ENCODE measurements at places on chromosomes 6 and 20.
A peak's percentile ranks its signal among the peaks of the same experiment; 100 is the strongest.

- H3K36me3 ChIP-seq: no peaks in the 10 kb centered on the region
- DNase-seq: no peak
- H3K27me3 ChIP-seq: no peaks in the 10 kb centered on the region
- H3K4me3 ChIP-seq: no peak overlapping the region
- no peaks in the 10 kb centered on the region for H3K4me1 ChIP-seq
- no peak overlapping the region for H3K27ac ChIP-seq
These were observed 84.9 kb upstream of the LRFN2 start for GRCh38 chr6:40672087-40672486.

DNA sequence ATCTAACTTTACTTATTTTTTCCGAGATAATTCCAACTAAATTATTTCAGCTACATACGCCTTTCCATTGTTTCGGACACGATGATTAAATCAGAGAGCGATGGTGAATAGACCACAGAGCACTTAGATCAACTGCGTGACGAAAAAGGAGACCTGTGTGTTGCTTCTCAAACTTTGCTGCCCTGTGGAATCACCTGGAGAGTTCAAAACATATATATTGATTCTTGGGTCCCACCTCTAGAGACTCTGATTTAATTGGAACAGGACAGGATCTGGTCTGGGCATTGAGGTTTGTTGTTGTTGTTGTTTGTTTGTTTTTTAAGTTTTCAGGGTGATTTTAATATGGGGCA lies 401 bp upstream of the TNFRSF21 start:
- H3K27ac ChIP-seq: peak overlapping the region; percentile 41
- DNase-seq: no peak
- peaks cover 21% of the 10 kb centered on the region for H3K4me1 ChIP-seq
- H3K27me3 ChIP-seq: no peaks in the 10 kb centered on the region
- peak overlapping the region; percentile 67 for H3K4me3 ChIP-seq

DNA sequence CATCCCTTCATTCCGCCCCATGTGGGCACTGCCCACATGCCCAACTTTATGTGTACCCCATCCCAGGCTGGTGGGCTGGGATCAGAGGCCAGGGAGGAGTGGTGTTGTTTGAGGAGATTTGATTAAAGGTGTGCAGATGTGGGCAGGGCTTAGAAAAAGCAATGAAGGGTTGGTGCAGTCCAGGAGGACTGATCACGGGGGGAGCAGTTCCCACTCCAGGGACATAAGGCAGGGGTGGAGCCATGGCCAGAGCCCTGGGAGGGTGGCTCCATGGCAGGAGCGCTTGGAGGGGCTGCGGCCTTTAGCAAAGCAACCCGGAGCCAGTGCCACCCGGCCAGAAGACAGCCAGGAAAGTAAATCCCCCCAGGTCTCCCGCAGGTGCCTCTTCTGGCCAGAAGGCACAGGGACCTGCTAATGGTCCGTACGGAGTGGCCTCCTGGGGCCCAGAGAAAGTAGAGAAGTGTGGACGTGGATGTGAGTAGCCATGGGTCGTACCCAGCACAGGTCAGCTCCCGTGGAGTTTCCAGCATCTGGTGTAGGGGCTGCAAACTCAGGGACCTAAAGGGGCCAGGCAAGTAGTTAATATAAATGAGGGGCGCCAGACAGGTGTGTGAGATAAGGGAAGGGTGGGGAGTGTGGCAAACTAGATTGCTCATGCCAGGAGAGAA lies 62.1 kb upstream of the APCDD1L start:
- H3K27me3 ChIP-seq: no peaks in the 10 kb centered on the region
- H3K4me3 ChIP-seq: no peak overlapping the region
- no peak overlapping the region for H3K27ac ChIP-seq

- no peaks in the 10 kb centered on the region for H3K4me1 ChIP-seq
- H3K4me3 ChIP-seq: no peak overlapping the region
- peak; percentile 24 for DNase-seq
These were observed 86.3 kb upstream of the PROKR2 start for GRCh38 chr20:5402903-5403531.

GRCh38 chr6:146106532-146106931 lies 77.7 kb downstream of the GRM1 start:
- H3K27me3 ChIP-seq: no peaks in the 10 kb centered on the region
- no peaks in the 10 kb centered on the region for H3K4me1 ChIP-seq
- no peaks in the 10 kb centered on the region for H3K36me3 ChIP-seq
- no peak for DNase-seq
- H3K27ac ChIP-seq: no peak overlapping the region

- H3K4me3 ChIP-seq: no peak overlapping the region
- no peaks in the 10 kb centered on the region for H3K27me3 ChIP-seq
- no peaks in the 10 kb centered on the region for H3K36me3 ChIP-seq
These were observed 87.0 kb upstream of the LRFN2 start for GRCh38 chr6:40674170-40674569.

GRCh38 chr6:54059683-54060082 lies 51.6 kb upstream of the MLIP start:
- H3K4me1 ChIP-seq: no peaks in the 10 kb centered on the region
- no peak for DNase-seq
- no peaks in the 10 kb centered on the region for H3K27me3 ChIP-seq
- no peak overlapping the region for H3K4me3 ChIP-seq
- H3K27ac ChIP-seq: no peak overlapping the region
- no peaks in the 10 kb centered on the region for H3K36me3 ChIP-seq

- H3K36me3 ChIP-seq: no peaks in the 10 kb centered on the region
- H3K27me3 ChIP-seq: no peaks in the 10 kb centered on the region
- H3K27ac ChIP-seq: no peak overlapping the region
- H3K4me3 ChIP-seq: no peak overlapping the region
- H3K4me1 ChIP-seq: no peaks in the 10 kb centered on the region
These were observed 39.6 kb upstream of the PDE7B start for GRCh38 chr6:135811644-135812526.

DNA sequence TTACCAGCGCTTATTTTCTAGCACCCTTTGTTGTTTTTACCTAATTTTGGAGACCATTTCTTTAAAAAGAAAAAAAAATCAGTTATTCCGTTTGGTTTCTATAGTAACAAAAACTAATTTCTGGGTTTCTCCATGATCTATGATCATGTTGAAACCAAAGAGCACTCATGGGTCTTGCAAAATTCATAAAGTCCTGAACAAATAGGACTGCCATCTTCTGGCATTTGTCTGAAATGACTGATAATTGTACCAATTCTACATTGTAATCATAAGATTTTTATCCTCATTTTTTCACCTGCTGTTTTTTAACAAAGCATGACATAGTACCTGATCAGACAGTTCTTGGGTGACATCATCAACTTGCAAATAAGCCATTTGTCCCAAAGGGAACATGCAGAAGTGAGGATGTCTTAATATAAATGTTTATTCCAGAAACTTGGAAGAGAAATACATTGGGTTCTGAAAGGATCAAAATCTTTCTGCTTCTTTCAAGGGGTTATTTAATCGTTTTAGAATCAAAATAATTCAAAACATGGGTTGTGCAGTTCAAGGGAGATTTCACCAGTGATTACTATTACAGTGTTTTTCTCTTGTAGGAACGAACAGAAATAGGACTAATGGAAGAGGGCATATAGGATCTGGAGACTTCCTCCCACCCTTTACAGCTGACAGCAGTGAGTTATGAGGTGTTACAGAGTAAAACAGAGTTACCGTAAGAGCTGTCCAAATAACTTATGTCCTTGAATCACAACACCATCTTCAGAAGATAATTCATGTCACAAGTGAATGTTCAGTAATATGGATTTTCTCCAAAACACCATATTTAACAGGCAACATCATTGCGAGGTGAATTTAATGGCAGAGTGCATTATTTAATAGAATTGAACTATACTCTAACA lies 87.1 kb upstream of the GJE1 start:
- H3K4me1 ChIP-seq: no peaks in the 10 kb centered on the region
- H3K4me3 ChIP-seq: no peak overlapping the region
- DNase-seq: no peak

DNA sequence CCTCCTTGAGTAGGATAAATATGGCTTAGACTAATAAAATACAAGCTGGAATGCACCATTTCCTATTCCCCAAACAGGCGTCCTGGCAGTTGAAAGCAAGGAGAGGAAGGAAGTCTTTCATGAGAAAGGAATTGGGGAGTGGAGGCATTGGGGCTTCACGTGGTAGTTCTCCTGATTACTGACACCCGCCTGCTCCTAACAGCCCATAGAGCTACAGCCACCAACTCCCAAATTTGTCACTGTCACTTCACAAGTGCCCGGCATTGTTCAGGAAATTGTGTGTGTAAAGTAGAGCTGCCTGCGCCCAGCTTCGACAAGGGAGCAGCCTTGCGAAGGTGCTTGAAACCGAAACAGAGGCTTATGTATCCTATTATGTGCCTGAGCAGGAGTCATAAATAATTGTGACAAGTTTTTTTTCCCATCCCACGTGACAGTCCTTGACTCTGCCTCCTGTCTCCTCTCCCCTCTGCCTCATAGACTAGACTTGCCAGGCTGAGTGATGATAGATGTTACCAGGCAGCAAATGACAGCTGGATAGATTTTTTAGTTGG lies 301.7 kb upstream of the ZFP64 start:
- no peak for DNase-seq
- no peaks in the 10 kb centered on the region for H3K4me1 ChIP-seq
- no peak overlapping the region for H3K27ac ChIP-seq
- no peaks in the 10 kb centered on the region for H3K36me3 ChIP-seq
- H3K4me3 ChIP-seq: no peak overlapping the region

DNA sequence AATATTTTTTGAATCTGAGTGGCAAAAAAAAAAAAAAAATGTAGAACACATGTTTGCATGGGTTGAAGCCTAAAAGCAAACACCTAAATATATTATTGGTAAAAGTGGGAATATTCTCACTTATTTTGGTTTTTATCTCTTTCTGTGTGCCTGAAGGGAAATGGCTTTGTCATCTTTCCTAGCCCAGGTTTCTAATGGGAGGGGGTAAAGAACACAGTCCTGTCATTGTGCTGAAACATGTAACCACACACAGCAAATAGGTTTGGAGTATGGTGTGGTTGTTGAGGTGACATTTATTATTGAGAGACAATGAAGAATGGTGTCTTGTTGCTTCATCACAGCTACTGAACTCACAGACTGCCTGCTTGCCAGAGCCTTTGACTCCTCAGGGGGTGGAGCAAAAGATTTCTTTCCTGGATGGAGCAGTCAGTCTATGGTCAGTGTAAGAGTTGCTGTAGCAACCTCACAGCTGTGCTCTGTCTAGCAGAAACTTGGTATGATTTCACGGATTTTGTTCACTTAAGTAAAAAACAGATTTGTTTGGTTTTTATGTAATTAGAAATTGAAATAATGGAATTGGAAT lies 70.2 kb downstream of the CEP57L1 start:
- H3K4me1 ChIP-seq: no peaks in the 10 kb centered on the region
- H3K27me3 ChIP-seq: no peaks in the 10 kb centered on the region
- DNase-seq: no peak
- H3K27ac ChIP-seq: no peak overlapping the region
- peaks cover 12% of the 10 kb centered on the region for H3K36me3 ChIP-seq

- no peaks in the 10 kb centered on the region for H3K36me3 ChIP-seq
- no peak overlapping the region for H3K27ac ChIP-seq
- no peaks in the 10 kb centered on the region for H3K4me1 ChIP-seq
- no peak for DNase-seq
These were observed 58.4 kb upstream of the TOP1 start for GRCh38 chr20:40970218-40970617.

- no peak overlapping the region for H3K27ac ChIP-seq
- H3K4me3 ChIP-seq: no peak overlapping the region
- no peaks in the 10 kb centered on the region for H3K4me1 ChIP-seq
- H3K36me3 ChIP-seq: no peaks in the 10 kb centered on the region
These were observed 31.4 kb upstream of the TASP1 start for GRCh38 chr20:13670160-13670559.

DNA sequence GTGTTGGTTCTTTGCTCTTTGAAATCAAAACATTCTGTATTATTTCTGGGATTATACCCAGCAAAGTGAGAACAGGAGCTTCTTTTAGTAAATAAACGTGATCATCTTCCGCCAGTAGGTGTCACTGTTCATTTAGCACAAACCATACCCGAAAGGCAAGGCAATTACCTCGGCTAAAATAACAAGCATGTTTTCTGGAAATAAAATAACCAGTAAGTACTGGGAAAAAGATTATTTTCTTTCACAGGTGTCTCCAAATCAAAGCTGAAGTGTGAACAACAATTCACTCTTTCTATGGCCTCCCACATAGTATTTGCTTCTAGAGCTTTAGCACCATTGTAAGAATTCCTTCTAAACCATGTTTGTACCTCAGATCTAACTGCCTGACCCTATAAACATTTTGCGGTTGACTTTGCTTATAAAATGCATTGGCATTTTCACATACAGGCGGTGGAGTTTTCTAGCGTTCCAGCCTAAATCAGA lies 144.6 kb upstream of the AGPAT4 start:
- no peaks in the 10 kb centered on the region for H3K36me3 ChIP-seq
- H3K27me3 ChIP-seq: no peaks in the 10 kb centered on the region
- H3K4me1 ChIP-seq: peaks cover 16% of the 10 kb centered on the region

GRCh38 chr6:140494321-140495108 lies 1120.1 kb upstream of the CITED2 start:
- no peaks in the 10 kb centered on the region for H3K27me3 ChIP-seq
- DNase-seq: no peak
- no peaks in the 10 kb centered on the region for H3K4me1 ChIP-seq
- no peaks in the 10 kb centered on the region for H3K36me3 ChIP-seq

DNA sequence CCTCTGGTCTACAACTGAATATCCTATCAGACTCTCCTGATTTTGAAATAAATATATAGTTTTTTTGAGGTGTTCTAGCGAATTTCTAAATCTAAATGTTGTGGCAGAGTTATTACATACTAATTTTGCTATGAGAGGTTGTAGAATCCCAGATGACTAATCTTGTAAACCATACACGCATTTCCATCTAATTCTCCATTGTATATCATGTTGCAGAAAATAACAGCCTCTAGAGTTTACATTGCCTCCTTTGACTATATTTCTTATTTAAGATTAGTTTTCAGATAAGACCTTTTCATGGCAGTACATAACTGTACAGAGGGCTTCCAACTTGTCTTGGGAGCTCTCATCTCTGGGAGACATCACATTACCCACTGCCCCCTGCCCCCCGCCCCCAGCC lies 22.9 kb downstream of the PTPN1 start:
- H3K27ac ChIP-seq: 0 out of 2 replicates have a peak overlapping the region, but pooled peaks have one; percentile 35
- DNase-seq: no peak
- H3K36me3 ChIP-seq: no peaks in the 10 kb centered on the region
- H3K27me3 ChIP-seq: no peaks in the 10 kb centered on the region
- H3K4me3 ChIP-seq: no peak overlapping the region

GRCh38 chr6:129008591-129008990 lies 125.7 kb downstream of the LAMA2 start:
- H3K27ac ChIP-seq: no peak overlapping the region
- no peaks in the 10 kb centered on the region for H3K27me3 ChIP-seq
- DNase-seq: no peak
- H3K4me1 ChIP-seq: no peaks in the 10 kb centered on the region
- H3K36me3 ChIP-seq: no peaks in the 10 kb centered on the region
- no peak overlapping the region for H3K4me3 ChIP-seq

- H3K27me3 ChIP-seq: no peaks in the 10 kb centered on the region
- no peak for DNase-seq
- H3K27ac ChIP-seq: no peak overlapping the region
- peak overlapping the region; percentile 11 for H3K4me3 ChIP-seq
- H3K4me1 ChIP-seq: peaks cover 28% of the 10 kb centered on the region
These were observed 28.8 kb downstream of the METTL24 start for GRCh38 chr6:110329348-110329713.
